ENCODE measurements at places on chromosomes 1 and 21.

DNA sequence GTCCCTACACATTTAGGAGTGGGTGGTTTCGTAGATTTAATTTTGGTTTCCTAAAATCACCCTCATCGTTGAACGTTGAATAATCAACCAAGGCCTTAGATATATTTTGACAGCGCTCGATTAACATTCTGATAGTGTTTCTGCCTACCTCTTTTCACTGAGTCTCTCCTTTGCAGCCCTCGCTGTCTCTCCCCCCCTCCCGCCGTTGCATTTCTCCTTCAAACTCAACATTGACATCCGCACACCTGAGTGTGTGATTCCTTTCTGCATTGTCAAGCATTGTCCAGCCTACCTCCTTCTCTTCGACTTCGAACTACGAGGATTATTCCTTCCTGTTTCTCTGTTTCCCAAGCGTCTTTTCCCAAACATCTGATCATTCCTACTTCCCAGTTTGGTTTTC lies 1.8 kb upstream of the ADAMTS1 start:
- no peak for DNase-seq

GRCh38 chr1:22830041-22830566 lies 119.5 kb downstream of the EPHB2 start:
- DNase-seq = no peak

DNA sequence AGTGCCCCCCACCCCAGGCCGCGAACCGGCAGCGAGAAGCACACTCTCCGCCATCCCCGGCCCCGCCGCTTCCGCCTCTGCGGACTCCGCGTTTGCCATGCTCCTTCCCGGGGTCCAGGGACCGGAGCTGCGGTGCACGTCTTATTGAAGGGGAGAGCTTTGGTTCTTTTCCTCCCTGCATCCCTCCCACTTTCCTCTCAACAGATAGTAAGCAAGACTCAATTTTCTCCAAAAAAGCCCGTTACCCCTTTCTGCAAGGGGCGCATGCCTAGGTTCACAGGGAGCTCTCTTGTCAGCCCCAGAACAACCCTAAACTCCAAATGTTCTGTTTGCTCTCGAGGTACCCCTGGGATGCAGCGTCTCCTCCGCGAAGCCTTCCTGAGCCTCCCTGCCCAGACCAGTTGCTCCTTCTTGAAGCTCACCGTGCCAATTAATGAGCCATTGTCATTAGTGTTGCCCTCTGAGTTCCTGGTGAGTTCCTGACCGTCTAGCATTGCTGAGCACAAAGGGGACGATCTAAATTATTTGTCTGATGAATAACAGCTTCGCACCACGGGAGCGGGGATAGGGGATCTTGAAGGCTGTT lies 8.1 kb downstream of the FOXD3 start:
- DNase-seq = no peak

DNA sequence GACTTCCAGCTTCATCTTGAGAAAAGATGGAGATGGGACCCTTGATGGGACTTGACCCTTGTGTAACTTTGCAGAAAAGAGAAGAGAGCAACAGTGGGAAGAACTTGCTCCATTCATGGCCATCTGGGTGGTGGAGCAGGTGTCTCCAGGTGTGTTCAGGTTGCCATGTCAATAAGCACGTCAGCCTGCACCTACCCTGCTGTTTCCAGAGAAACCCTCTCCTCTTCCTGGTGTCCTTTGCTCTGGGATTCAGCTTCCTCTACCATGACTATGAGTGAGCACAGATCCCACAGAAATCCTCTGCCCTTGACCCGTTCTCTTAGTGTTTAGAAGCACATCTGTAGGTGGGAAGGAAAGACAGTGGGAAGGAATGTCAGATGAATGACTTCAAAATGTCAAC lies 21.8 kb upstream of the OTUD3 start:
- no peak for DNase-seq

DNA sequence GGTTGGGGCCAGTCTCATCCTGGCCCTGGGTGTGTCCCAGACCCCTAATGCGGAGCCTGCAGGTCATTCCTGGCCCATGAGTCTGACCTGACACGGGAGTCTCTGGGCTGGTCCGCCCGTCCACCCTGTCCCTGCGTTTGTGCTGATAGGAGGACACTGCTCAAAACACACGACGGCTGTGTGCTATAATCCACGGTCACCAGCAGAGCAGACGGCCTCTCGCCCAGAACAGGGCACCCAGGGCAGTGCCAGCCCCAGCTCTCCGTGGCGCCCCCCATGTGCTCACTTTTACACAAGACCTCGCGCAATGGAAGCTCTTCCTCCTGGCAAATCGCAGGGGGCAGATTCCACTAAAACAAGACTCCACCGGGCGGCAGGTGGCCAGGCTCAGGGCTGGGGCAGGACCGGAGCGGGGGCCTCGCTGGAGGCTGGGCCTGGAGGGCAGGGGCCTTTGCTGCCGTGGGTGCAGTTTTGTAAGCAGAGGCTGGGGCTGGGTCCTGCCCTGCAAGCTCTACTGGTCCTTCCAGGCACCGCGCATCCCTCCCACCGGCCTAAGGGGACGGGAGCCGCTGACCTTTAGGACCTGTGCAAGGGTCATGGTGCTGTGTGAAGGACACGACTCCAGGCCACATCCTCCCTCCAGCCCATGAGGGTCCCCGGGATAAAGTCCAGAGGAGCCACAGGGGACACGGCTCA lies 10.6 kb upstream of the SLC19A1 start:
- DNase-seq = no peak
